ENCODE measurements at places on chromosomes 6 and 20.

- no peak for DNase-seq
Measured at GRCh38 chr6:149680503-149680902, 32.0 kb upstream of the KATNA1 start.

- DNase-seq: no peak
Measured at GRCh38 chr6:19866985-19867627, 29.9 kb downstream of the ID4 start.

DNA sequence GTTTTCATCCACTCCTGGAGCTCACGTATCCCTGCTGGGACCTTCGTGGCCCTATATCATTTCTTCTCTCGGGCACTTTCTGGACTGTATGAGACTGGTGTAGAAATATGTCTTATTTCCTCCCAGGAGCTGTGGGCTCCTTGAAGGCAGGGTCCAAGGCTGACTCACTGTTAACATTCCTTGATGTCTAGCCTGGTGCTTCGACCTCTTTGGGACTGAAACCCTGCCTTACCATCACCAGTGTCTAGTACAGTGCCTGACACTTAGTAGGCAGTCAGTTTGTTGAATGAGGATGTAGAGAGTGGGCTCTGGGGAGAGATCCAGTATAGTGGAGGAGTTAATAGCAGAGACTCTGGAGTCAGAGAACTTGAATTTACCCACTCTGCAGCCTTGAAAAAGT lies 23.6 kb downstream of the POFUT1 start:
- no peak for DNase-seq

DNA sequence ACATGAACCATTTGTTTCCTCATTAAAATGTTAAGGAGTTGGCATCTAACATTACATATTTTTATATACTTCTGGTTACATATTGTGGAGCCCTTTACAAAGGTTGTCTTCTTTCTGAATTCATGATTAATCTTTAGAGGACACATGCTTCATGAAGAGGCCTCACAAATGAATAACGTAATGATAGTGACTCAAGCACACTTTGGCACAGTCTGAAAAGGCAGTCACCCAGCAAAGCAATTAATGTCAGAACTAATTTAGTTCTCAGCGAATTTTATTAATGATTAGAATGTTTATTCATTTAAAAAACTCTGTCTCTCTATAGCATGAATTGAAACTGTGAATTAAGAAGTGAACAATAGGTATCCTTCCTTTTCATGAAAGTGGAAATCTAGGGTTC lies 854.2 kb downstream of the PHF3 start:
- no peak for DNase-seq

GRCh38 chr6:55897346-55897745 lies 22.0 kb upstream of the BMP5 start:
- no peak for DNase-seq

DNA sequence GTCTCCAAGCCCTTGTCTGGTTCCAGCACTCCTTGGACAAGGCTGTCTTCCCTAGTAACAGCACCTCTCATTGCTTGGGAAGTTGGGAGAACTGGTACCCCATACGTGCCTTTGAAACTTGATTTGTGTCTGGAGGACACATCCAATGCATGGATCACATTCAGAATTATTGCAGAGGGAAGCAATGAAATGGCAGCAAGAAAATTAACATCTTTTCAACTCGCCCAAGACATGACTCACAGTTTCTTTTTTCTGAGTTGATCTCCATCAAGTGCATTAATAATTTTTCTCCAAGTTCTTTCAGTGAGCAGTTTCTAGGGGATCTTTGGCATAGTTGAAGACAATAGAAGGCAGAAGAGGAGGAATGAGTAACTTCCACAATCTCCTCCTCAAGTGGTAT lies 22.3 kb upstream of the PI3 start:
- DNase-seq: no peak

GRCh38 chr6:148770408-148771211 lies 23.8 kb downstream of the UST start:
- DNase-seq: no peak

- DNase-seq: no peak
Measured at GRCh38 chr6:106411643-106412200, 51.2 kb downstream of the CRYBG1 start.

DNA sequence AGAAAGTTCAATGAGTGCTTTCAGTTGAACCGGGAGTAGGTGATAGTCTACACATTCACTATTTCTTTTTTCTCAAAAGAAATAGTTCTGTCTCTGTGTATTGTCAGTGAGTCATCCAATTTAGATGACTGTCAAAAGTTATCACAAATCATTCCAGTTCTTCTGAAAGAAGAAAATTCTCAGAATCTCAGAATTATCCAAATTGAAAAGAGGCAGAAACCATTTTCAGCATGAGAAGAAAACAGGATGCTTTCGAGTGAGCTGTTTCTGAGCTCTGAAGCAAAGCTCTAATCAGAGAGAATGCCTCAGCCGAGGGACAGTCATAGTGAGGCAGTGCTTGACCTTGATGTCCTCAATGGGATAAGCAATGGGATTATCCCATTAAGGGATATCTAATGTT lies 97.9 kb downstream of the HUS1B start:
- DNase-seq: no peak

DNA sequence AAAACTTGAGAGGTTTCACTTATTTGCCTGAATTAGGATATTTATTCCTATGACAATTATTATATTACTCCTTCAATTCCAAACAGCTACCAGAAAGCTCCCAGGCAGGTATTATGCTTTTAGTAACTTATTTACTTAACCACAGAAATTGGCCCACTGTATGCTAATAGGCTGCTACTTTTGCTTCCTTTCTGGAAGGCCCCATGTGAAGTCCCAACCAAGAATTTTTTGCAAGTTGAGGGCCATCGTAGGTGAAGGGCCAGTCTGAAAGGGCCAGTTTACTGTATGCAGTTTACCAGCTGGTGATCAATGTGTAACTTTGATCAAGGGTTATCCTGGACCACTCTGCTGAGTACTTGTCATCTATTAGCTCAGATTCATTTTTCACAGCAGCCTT lies 45.0 kb downstream of the EDN1 start:
- no peak for DNase-seq

DNA sequence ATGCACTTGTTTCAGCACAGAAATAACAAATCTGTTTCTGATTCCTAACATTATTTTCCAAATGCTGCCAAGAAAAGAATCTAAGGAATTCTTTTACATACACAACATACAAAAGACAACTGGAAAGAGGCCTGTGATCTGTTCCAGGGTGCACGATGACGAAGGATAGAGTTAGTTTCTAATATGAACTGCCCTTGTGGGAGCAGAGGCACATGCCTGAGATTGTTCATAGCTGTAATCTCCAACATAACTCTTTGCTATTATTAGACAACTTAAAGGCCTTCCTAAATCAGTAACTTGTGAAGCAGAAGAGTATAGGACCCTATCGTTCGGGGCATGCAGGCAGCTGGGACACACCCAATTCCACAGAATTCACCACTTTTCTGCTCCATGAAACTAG lies 41.2 kb upstream of the NHSL1 start:
- no peak for DNase-seq

DNA sequence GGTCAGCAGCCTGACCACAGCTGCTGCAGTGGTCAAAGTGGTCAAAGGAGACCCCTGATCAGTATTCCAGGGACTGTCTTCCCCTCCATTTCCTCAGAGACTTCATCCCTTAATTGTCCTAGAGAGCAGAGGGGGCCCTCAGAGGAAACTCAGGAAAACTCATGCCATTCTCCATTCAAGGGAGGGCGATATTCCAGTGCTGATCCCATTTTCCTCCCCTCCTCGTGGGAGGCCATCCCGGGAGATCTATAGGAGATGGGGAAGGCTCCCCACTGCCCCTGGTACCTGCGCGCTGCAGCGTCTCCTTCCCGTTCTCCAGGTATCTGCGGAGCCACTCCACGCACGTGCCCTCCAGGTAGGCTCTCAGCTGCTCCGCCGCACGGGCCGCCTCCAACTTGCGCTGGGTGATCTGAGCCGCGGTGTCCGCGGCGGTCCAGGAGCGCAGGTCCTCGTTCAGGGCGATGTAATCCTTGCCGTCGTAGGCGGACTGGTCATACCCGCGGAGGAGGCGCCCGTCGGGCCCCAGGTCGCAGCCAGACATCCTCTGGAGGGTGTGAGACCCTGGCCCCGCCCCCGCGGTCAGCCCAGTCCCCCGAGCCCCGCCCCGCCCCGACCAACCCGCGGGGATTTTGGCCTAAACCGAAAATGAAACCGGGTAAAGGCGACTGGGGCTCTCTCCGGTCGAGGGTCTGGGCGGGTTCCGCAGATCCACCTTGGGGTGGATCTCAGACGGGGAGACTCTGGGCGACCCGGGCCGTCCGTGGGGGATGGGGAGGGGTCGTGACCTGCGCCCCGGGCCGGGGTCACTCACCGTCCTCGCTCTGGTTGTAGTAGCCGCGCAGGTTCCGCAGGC lies 878 bp downstream of the HLA-C start:
- DNase-seq: no peak

DNA sequence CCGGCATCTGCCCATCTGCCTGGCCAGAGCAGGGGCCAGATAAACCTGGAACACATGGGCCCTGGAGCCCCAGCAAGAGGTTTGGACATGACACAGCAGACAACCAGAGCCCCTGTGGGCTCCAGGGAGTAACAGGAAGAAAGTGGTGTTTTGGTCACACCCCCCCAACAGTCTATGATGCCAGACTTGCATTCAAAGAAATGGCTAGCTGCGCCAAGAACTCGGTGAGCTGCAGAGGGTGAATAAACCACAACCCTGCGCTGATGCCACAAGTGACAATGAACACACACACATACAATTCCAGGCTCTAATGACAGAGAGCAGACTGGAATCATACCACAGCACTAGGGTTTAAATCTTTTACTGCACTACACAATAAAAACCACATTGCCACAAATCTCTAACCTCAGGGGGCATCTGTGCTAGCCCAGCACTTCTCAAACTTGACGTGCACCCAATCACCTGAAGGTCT lies 34.0 kb downstream of the TRERF1 start:
- DNase-seq: no peak

GRCh38 chr20:709423-709822 lies 33.8 kb upstream of the SCRT2 start:
- DNase-seq: peak; percentile 57

DNA sequence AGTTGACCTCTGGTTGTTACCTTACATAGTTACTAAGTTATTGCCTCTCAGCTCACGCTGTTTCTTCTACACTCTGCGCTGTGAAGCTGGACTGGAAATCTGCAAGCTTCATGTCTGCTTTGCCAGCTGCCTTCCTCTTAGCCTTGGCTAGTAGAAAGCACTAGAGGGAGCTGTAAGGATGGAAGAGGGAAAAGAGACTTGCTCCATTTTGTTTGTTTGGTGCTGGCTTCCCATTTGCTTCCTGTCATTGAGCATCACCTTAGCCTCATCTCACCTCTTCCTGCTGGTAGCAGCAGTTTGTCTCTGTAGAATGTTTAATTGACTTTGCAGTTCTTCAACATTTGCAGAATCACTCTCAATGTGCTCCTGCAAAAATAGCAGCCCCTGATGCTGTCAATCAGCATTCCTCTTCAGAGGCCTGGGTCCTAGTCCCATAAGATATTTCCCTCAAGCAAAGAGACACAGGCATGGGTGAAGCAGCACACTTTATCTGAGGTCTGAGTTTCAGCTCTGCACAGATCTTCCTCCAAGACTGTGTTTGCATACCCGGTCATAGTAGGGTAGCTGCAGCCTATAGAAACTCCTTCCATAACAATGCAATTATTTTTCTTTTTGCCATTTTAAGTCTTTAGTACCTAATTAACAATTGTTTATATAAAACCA lies 302.2 kb upstream of the EPHA7 start:
- DNase-seq: peak; percentile 28

- DNase-seq: no peak
Measured at GRCh38 chr6:134374491-134375219, 56.7 kb upstream of the SGK1 start.

GRCh38 chr20:19826179-19826914 lies 68.3 kb downstream of the RIN2 start:
- DNase-seq: no peak

- DNase-seq: no peak
Measured at GRCh38 chr20:4369798-4370124, 351.9 kb upstream of the PRND start.

DNA sequence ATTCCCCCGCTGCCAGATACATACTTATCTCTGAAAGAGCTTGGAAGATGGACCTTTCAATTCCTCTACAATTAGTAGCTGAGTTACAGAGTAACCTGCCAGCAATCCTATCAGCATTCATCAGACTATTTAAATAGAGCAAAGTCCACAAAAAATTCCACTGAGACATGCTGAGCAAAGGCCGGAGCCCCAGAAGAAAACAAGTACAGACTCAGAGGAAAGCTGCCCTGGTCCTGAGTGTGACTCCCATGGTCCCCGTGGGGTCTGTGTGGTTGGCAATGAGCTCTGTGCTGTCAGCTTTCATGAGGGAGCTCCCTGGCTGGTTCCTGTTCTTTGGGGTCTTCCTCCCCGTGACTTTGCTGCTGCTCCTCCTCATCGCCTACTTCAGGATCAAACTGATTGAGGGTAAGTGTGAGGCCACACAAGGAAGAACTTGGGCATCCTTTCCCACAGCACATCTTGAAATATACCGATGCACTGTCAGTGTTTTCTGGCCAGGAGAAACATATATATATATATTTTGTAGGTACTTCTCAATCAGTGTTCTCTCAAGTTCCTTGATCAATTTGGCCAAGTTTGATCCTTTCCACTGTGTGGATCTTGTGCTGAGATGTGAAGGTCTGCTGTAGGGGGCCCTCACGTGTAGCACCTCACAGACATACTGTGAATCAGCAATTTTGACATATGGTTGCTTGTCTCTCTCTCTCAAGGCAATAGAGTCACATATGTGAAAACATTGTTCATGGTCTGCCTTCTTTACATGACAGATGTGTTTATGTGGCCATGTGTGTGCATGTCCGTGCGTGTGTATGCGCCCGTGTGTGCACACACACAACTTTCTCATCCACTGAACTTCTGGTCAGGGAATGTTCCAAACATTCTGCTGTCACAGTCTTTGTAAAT lies at the start of gene SMLR1:
TSS of gene SMLR1 (plus strand) at position 160 of the 903 bp plus-strand sequence. CDS start at position 168, 8 bp downstream.
- no peak for DNase-seq

DNA sequence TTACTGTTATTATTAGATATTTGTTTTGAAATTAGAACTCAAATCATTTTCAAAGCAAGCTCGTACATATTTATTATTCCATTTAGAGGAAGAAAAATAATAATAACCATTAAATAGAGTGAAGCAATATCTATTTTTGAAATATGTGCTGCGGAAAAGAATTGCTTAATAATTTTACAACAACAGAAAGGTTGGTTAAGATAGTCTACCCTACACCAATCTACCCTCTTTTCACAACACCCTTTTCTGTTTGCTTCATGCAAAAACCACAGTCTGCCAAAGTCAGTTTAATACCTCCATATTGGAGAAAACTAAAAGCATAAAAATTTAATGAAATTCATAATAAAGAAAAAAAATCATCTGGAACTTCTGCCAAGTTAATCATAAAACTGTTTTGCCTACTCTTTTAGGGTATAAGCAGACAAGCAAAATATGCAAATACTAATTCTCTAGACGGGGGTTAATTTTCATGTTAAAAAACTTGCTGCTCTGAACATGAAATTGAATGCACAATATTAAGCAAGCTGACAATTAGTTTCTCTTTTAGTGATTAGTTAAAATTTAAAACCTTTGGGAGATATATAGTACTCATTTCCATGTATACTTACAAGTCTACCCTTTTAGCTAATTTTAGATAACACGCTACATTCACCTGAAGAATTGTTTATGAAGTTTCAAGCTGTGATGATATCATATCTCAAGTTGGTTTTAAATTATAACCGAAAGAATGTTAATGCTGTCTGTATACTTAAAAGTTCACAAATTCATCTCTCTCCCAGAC lies 100.2 kb downstream of the AHI1 start:
- no peak for DNase-seq

- no peak for DNase-seq
Measured at GRCh38 chr6:107628878-107629277, 139.0 kb downstream of the SOBP start.
